ENCODE measurements at places on chromosomes 3 and 15.

GRCh38 chr15:94792196-94792595 is 560.8 kb downstream of the MCTP2 start:
- DNase-seq: no peak

GRCh38 chr3:171229173-171229572 is 202.7 kb upstream of the SLC2A2 start:
- no peak for DNase-seq

DNA sequence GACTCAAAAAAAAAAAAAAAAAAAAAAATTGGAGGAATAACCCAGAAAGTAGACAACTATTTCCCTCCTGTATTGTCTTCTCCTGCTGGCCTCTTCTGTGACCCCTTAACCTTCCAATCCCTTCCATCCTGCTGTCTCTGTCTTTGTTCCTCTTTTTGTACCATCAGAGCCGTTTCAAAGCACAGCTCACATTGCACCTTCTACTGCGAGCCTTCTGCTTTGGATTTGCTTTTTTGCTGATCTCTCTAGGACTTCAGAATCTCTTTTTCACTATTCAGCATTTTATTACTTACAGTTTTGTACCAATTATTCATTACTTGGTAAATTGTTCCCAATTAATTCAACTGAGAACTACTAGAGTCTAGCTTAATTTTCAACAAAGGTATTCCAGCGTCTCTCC is 284.0 kb upstream of the TBL1XR1 start:
- no peak for DNase-seq

GRCh38 chr15:65676123-65676522 is 54.4 kb downstream of the SLC24A1 start:
- no peak for DNase-seq

DNA sequence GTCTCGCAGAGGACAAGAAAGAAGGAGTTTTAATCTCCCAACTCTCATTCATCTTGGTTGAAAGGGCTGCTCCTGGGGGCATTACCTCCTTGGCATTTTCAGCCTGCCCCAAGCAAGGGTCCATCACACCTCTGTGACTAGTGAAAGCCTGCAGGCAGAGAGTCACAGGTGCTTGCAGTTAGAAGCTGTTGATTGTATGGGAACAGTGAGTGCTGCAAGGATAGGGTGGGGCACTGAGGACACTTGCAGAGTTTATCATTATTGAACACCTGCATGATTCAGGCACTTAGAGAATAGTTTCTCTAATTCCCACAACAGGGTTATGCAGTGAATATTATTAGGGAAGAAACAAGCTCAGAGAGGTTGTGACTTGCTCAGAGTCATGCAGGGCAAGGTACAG is 41.7 kb upstream of the IGF2BP2 start:
- no peak for DNase-seq

- no peak for DNase-seq
These were observed 29.7 kb upstream of the LHFPL4 start for GRCh38 chr3:9583371-9583770.

DNA sequence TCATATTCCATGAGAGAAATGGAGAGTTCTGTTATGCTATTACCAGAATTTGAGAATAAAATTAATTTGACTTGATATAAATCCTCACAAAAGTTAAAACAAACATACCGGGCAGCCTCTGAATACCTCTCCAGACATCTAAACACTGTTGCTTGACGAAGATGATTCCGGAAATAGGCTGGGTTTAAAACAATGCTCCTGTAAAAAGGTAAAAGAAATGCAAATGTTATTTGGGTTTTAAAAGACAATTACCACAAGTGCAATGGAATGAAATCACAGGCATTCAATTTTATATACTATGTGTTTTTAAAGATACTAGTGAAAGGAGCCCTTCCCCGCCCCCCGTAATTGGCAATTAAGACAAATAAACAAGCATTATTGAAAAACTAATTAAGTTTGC is 121.7 kb downstream of the SPATA16 start:
- no peak for DNase-seq

GRCh38 chr15:62306851-62307504 is 141.9 kb upstream of the C2CD4B start:
- DNase-seq: no peak

DNA sequence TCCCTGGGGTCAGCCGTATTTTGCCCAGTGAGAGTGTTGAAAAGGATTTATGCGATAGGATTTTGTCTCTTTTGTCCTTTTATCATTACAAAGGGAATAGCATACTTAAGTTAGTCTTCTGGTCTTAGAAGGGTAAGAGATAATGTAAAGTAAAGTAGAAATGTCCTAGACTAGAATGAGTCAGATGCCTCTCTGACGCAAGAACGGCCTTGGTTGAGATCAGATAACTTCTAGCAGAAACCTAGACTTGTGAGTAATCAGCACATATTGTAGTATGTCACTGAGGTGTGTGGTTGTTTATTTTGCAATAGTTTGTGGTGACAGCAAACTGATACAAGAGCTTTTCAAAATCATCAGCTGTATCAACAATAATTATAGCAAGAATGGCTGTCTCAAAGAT is 866.1 kb downstream of the NSUN3 start:
- no peak for DNase-seq

DNA sequence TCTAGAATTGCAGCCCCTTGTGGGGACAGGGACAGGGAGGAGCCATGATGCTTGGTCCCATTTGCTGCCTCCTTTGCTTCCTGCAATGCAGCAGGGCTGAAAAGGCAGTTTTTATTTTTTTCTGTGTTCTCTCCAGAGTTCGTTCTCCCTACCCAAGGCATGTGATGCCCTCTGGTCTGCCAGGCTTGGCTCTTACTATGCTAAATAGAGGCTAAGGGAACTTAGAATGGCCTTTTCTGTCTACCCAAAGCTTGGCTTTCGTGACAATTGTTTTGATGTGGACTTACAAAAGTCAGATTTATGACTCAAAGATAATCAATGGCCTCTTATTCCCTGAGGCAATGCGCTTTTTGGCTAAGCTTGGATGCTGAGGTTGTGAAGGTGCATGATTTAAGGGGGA is 293.3 kb upstream of the TBL1XR1 start:
- DNase-seq: no peak

GRCh38 chr15:36658898-36659639 is 79.6 kb downstream of the CDIN1 start:
- no peak for DNase-seq

DNA sequence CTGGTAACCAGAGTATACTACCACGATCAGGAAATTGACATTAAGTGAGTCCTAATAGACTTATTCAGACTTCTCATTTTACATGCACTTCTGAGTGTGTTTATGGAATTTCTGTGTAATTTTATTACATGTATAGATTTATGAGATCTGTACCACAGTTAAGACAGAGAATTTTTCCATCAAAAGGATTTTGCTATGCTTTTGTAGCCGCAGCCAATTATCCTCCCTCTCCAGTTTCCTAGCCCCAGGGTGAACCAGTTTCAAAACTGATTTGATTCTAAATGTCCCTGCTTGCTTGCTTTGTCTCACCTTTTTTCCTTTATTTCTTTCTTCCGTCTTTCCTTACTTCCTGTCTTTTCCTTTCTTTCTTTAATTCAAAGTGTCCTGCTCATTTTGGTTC is 661.2 kb upstream of the BCHE start:
- DNase-seq: no peak

DNA sequence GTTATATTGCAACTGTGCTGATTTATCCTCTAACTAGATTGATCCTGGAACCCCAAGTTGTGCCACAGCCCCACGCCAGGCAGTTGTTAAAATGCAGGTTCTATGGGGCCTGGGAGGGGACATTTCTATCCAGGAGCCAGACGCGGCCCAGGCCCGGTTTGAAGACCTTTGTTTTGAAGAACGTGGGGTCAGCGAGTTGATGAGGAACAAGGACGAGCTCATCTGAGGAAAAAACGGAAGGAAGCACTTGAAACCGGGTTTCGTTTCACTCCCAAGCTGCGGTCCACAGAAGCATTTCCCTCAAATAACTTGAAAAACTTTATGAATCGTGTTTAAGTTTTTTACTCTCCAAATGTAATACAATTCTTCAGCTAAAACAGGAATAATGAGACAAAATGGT is 76.4 kb downstream of the CHSY1 start:
- no peak for DNase-seq

GRCh38 chr3:72634128-72634527 is 214.1 kb downstream of the SHQ1 start:
- DNase-seq: no peak

GRCh38 chr3:127490271-127491023 is 100.1 kb downstream of the TPRA1 start:
- no peak for DNase-seq

GRCh38 chr15:57479005-57479404 is 102.7 kb downstream of the CGNL1 start:
- no peak for DNase-seq

- DNase-seq: no peak
These were observed 168.4 kb downstream of the TUSC7 start for GRCh38 chr3:116877968-116878367.

DNA sequence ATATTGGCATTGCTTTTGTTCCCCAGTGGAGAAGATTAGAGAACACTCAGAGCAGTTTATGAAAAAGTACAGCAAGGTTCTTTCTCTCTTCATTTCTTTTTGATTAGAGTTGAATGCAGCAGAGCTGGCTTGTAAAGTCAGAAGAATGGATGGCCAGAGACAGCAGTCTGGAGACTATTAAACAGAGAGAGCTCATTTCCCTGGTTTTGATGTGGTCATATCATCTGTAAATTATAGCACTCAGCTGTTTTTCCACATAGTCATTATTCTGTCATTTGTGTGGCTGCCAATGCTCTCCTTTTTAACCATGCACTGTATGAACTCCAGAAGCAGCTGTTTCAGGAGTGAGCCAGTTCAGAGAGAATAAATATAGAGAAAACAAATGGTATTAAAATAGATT is 177.4 kb upstream of the CRBN start:
- no peak for DNase-seq

- DNase-seq: no peak
These were observed 192.0 kb downstream of the UBE2E2 start for GRCh38 chr3:23395115-23395514.

DNA sequence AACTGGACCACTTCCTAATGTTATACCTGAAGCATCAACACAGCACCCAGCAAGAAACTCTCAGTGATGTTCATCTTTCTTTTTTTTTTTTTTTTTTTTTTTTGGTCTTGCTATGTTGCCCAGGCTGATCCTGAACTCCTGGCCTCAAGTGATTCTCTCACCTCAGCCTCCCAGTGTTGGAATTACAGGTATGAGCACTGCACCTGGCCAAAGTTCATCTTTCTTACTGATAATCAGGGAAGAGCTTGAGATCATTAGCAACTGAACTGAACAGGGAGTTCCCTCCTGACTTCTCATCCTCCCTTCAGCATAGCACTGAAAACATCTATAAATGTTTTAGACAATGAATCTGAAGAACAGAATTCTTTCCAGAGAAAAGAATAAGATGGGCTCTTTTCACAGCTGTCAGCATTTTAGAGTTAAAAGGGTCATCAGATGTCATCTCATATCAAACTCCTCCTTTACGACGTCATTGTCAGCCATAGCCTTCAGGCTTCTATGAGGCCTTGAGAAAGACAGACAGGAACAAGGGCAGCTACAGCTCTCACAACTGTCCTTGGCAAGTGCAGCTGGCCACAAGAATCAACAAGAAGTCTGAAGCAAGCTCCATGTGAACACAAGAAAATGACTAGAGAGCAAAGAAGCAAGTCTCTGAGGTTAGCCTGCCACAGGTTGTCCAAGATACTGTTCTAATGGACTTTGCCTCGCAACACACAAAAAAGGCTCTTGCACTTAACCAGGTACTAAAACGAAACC is 33.8 kb downstream of the SCAP start:
- no peak for DNase-seq

- no peak for DNase-seq
These were observed 225.7 kb upstream of the PPP2R3A start for GRCh38 chr3:135739779-135740178.

DNA sequence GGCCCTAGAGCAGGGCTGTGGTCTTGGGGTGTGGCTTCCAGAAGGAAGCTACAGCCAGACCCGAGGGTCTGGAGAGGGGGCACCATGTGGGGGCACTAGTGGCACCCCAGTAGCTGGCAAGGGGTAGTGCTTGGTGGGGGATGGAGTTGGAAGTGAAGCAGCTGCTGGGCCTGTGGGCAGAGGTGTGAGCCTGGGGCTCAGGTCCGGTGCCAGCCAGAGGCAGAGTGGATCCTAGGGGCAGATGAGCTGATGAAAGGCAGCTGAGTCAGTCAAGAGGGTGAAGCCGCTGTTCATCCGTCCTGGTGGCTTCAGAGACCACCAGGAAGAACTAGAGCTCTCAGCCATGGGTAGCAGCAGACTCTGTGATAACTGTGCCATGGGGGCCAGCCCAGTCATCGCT is 172.6 kb downstream of the TBC1D2B start:
- DNase-seq: no peak

GRCh38 chr15:58840048-58840447 is 68.9 kb downstream of the MINDY2 start:
- no peak for DNase-seq

DNA sequence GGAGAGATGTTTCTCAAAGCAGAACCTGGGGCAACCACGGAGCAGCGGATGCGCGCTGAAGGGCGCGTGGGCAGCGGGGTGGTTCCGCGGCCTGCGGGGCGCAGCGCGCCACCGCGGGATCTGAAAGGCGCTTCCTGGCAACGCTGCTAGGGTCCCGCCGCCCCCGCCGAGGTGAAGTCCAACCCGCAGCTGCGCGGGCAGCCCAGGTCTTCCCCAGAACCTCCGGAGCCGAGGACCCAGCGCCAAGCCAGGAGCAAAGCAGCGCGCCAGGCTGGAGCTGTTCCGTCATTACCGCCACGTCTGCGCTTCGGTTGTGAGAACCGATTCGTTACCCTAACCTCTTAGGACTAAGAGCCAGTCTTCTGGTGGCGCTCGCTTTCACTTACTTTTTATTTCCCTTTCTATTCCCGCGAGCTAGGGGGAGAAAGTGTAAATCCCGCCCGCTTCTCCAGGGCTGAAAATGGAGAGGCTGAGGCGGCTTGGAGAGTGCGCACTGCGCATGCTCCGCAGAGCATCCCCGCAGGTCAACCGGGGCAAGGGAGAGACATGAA is 3.2 kb upstream of the GABRG3 start:
- no peak for DNase-seq

- DNase-seq: no peak
These were observed 105.3 kb upstream of the PEX5L start for GRCh38 chr3:180142041-180142440.

DNA sequence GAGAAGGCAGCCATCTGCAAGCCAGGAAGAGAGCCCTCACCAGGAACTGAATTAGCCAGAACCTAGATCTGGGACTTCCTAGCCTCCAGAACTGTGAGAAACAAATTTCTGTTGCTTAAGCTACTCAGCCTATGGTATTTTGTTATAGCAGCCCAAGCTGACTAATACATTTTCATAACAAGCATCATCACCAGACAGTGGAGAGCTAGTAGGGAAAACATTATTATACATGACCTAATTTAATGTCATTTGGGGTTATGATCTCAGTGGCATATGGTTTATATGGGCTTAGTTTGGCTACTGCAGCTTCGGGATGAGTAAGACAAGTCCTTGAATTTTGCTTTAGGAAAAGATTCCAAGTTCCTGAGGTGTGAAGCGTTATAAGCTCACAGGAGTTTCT is 35.6 kb downstream of the LNP1 start:
- no peak for DNase-seq

GRCh38 chr15:69743091-69743490 is 290.5 kb downstream of the RPLP1 start:
- no peak for DNase-seq

- no peak for DNase-seq
These were observed 164.5 kb upstream of the PROK2 start for GRCh38 chr3:71949442-71949841.

- DNase-seq: no peak
These were observed 983.4 kb downstream of the ROBO2 start for GRCh38 chr3:78023257-78023656.

GRCh38 chr15:76185716-76186115 is 125.6 kb downstream of the ETFA start:
- peak; percentile 12 for DNase-seq

All from stimulated activated CD4-positive, alpha-beta T cell treated with anti-CD3 and anti-CD28 coated beads, Interleukin-2, amount 100 ng/mL, for 48 hours (primary cell).